ENCODE measurements at places on chromosomes 2 and 18.

DNA sequence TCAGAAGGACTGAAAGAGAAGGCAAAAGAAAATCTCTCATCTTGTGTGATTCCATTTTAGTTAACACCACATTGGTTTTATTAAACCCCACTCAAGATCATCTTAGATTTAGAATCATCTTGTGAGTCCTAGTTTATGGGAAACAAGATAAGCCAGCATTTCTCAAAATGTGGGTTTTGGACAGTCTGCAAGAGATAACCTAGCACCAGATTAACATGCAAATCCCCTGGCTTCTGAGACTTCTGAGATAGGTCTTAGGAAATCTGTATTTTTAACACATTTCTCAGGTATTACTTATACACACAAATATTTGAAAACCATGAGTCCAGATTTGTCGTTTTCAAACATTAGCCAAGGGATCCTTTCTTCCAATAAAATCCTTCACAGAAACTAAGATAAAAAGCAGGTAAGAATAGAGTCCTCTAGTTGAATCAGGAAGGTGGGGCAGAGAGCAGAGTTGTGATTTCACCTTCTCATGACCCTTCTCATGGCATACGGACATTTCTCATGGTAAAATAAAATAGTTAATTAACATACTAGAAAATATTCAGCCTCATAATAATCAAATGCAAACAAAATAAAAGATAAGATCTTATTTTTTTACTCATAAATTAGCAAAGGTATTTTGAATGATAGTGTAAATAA lies 287.2 kb upstream of the FN1 start:
- DNase-seq = no peak

GRCh38 chr18:66440433-66440832 lies 163.5 kb downstream of the CDH19 start:
- no peak for DNase-seq

DNA sequence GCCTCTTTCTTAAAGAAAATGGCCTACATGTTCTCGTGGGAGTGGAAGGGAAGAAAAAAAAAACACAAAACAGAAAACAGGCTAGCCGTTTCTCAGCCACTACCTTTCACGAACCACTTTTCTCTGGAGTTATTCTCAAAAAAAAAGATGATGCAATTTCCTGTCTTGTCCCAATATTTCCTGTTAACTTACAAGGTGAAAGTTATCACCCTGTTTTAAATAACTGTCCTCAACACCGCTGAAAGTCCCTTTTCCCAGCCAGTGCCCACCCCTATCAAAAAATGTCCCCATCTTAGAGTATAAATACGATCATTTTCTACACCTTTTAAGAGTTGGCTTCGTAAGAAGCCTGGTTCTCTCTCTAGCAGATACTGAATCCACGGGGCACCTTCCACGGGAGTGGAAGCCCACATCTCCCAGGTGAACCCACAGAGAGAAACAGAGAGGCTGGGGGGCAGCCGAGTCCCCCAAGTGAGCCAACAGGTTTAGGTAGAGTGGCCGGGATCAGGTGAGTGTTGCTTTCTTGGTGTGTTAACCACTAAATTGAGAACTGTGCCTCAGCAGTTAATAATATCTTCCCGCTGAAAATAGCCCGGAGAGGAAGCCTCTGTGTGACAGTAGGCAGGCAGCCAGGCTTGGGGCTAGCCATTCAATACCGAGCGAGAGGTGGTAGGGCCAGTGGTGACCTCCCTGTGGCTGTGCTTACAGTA lies 15.9 kb downstream of the SMAD7 start:
- DNase-seq = no peak

- no peak for DNase-seq
These were observed 489 bp downstream of the TRMT61B start for GRCh38 chr2:28869494-28870145.

GRCh38 chr18:61606759-61607158 lies 273.5 kb downstream of the CDH20 start:
- DNase-seq = no peak

- no peak for DNase-seq
These were observed 23.8 kb downstream of the ABCB11 start for GRCh38 chr2:169007356-169007755.

- no peak for DNase-seq
These were observed 1.1 kb upstream of the SSB start for GRCh38 chr2:169797601-169798000.

- no peak for DNase-seq
These were observed 27.5 kb downstream of the TSHZ1 start for GRCh38 chr18:75238100-75238499.

DNA sequence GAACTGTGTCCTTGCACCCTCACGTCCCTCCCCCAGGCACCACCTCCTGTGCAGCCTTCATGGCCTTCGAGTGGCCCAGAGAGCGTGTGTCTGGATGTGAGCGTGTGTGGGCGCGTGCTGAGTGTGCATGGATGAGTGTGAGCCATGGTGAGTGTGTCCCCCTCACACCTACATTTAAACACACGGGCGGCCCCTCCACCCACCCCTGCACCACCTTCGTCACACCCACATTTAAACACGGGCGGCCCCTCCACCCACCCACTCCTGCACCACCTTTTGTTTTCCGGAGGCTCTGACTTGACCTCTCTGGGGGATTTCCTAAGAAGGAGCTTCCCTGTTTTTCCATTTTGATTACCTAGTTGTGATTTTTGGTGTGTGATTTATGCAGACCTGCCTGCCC lies 17.8 kb downstream of the DTYMK start:
- DNase-seq = no peak

- no peak for DNase-seq
These were observed 9.7 kb upstream of the ATP6V1B1 start for GRCh38 chr2:70926042-70926441.

GRCh38 chr18:74377776-74378175 lies 62.1 kb downstream of the C18orf63 start:
- no peak for DNase-seq

GRCh38 chr18:76953156-76953555 lies 130.8 kb downstream of the ZNF236 start:
- DNase-seq = no peak

DNA sequence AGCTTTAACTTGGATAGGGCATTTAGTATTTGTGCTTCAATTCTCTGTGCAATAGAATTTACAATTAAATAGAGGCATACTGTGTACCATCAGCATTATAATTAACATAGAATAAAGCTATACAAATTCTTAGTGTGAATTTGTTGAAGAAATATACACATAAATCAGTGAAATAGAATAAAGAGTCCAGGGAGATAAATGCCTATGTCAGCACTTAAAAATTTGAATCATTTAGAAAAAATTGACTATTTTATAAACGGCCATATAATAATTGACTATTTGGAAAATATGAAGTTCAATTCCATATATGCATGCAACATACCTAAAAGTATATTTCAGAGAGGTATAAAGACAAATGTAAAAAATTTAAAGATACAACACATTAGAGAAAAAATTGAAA lies 348.7 kb downstream of the NR4A2 start:
- DNase-seq = no peak

DNA sequence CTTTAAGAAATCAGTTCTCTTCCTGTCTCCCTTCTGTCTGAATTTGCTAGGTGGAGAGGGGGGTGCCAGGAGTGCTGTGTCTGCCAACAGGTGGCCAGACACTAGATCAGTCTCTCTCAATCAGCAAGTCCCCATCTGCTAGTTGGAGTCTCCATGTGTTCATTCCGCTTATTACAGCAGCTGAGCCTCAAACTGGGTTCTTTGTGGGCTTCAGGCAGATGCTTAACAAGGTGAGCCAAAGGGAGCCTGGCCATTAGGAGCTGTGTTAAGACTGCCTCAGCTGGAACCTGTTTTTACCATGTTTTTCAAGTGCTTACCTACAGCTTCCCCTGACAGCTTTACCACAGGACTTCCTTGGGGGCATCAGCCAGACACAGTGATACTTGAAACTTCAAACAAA lies 401.9 kb downstream of the LRP1B start:
- DNase-seq = no peak

DNA sequence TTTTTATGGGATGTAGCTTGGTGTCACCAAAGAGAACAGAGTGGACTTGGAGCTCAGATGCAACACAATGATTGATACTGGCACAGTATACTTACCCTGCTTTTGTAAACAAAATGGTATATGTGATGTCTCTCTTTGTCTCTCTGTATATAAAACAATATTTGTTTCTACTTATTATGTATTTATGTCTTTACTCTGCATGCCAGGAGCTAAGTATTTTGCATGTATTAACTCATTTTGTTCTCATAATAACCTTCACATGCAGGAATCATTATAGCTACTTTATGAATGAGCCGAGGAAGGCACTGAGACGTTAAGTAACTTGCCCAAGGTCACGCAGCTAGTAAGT lies 27.9 kb upstream of the CASP8 start:
- no peak for DNase-seq

- no peak for DNase-seq
These were observed 436 bp upstream of the ITPRIPL1 start for GRCh38 chr2:96324721-96325040.

All from NCI-H2081 treated with DMSO at 0.1 percent for 48 hours (cell line).